ENCODE measurements at places on chromosomes 3 and 15.

GRCh38 chr3:99126316-99126715 is 224.8 kb upstream of the DCBLD2 start:
- no peak for DNase-seq

GRCh38 chr15:73305331-73306211 is 63.2 kb downstream of the HCN4 start:
- peak; percentile 71 for DNase-seq

- DNase-seq: no peak
These were observed 48.2 kb downstream of the WWTR1 start for GRCh38 chr3:149609595-149609994.

- peak; percentile 42 for DNase-seq
These were observed 15.7 kb downstream of the CIDEC start for GRCh38 chr3:9864200-9864927.

DNA sequence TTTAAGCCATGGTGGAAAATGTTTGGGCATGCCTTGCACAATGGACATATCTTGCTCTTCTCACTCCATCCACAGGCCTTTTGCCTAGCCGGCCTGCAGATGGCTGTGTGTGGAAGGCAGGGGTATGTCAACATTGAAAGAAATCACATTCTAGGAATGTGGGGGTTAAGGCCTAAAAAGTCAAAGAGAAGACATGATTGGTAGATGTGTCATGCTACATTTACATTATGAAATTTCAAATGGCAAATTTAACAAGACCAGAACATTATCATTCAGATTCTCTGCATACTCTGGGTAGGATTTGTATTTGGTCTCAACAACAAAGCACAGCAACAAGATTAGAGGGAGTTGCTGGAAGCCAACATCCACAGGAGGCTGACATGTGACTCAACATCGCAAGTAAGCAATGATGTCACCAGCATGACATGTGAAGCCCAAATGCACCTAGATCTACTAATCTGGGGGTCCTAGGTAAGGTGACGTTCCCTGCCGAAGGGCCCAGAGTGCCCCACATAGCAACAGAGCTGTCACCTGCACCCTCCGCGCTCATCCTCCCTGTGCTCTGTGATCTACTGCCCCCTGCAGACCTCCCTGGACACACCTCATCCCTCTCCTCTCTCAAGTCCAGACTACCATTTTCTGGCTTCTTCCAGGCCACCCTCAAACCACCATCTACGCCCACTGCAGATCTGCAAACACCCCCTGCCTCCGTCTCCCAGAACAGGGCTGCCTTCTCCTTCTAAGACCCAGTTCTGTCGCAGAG is 39.4 kb downstream of the CLDN18 start:
- DNase-seq: no peak

DNA sequence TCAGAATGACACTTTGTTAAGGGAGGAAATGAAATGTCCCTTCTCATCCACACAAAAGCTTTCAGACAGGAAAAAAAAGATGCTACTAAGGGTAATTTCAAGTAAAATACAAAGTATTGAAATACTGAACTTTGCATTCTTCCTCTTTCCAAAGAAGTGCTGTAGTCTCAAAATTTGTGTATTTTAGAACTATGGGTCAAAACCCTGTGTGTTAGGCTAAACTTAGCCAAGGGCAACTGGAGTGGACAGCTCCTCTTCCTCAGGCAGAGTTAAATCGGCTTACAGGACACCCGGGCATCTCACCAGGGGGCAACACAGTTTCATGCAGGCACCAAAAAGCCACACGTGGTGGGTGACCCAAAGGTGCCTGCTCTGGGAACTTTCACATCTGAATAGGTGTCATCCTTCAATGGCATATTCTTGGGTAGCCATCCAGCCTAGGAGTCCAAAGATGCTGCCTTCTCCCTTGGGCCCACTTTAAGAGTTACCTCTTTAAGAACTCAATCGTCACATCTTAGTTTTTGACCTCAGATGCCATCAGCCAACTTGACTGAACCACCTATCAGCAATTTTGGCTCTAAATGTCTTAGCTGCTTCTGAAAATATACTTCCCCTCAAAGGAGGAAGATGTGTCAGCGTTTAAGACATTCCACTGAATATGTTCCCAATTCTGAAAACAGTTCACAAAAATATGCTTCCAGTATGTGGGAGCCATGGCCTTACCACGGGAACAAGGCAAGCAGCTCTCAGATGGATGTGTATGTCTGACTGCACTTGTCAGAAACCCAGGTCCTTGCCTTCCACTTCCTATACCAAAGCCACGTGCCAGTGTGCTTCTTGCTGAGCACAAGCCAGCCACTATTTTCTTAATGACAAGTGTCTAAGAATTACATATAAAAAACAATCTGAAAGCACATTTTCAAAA is 32.2 kb upstream of the MUC13 start:
- DNase-seq: no peak

Measured in HEK293T (cell line).